ENCODE measurements at places on chromosomes 5 and 9. TPM values are rescaled to one million over a fixed set of nuclear protein-coding genes. Genes with fewer than 3 reads are reported as not detected.

Gene HRH2
- total RNA-seq: 13.7 TPM

Gene NSG2
- total RNA-seq: not detected

Gene SPATA9
- not detected for total RNA-seq

DNA sequence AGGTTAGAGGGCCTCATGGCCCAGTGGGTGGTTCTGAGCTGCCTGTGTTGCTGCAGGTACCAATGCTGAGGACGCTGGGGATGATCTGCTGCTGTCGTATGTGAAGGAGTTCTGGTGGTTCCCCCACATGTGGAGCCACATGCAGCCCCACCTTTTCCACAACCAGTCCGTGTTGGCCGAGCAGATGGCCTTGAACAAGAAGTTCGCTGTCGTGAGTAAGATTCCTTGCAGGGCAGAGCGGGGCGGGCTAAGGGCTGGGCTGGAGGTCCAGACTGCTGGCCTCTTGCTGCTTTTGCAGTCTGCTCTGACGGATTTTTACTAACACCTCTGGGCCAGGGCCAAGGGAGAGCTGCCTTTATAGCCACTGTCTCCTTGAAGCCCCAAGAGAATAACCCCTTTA, 26.9 kb downstream of the NDST1 start:
- no peak for DNase-seq

DNA sequence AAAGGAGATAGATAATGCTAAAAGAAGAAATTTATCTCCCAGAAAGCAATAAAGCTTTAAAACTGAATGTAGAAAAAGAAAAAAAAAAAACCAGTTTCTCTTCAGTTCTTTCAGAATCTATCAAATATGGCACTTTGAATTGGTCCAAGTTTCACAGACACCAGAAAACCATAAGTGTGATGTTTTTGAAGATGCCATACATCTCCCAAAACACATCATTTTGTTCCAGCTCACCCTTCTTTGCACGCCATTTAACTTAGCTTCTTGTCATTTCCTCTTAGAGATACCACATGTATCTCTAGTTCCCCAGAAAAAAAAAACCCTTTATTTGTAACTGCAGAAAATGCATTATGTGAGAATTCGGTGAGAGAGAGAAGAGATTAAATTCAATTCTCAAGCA, 46.1 kb upstream of the MAMDC2 start:
- DNase-seq: no peak

- DNase-seq: no peak
These were observed 147.2 kb downstream of the PDE4D start for GRCh38 chr5:59746241-59746765.

GRCh38 chr5:68924481-68925145, 169.2 kb upstream of the SLC30A5 start:
- DNase-seq: no peak

DNA sequence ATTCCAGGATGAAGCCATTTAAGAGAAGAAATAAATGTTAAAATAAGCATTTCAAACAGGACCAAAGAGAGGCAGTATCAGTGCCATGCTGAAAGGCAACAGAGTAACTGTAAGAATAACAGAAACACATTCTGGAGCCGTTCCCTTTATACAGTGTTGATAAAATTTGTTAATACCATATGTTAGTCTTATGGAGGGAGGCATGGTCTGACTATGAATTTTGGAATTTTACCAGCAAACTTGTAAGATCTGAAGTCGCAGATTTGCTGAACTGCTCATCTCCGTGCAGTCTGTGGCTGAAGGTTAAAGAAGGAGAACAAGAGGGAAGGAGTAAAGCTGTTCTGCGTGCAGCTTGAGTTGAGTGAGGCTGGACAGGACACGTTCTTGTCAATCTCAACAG, 508.4 kb downstream of the NFIB start:
- no peak for DNase-seq

Measured in activated naive CD4-positive, alpha-beta T cell treated with anti-CD3 and anti-CD28 coated beads, Interleukin-2, amount 50 U/mL, for 72 hours (primary cell).